ENCODE measurements at places on chromosomes 3 and 15.

- no peak for DNase-seq
Measured at GRCh38 chr3:166527325-166527724, 690.1 kb upstream of the BCHE start.

DNA sequence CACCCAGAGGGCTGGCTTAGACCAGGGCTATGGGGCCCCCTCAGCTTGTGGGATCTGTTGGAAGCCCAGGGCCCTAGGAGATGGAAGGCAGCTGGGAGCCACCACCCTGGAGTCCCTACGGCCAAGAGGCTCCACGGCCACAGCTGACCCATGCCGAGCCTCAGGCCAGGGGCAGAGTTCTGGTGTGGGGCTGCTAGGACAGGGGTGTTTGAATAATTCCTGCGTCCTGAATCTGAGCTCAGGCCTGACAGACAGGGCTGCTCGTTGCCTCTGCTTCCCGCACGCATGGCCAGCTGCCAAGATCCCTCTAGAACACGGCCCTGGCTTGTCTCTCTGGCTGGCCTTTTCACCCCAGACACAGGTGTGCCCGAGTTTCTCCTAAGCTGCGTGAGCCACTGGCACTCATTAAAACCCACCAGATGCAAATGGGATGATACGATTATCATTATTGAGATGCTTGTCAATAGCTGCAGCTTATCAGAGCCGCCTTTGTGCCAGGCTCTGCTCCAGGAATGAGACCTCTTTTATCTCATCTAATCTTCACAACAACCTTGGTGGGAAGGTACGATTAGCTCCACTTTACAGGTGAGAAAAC is 70.2 kb downstream of the EFCAB12 start:
- no peak for DNase-seq

GRCh38 chr15:78213956-78214355 is 20.4 kb downstream of the ACSBG1 start:
- no peak for DNase-seq

- DNase-seq: no peak
Measured at GRCh38 chr3:111915905-111916304, 56.8 kb downstream of the PHLDB2 start.

GRCh38 chr3:194281766-194282165 is 69.4 kb downstream of the CPN2 start:
- DNase-seq: no peak

- DNase-seq: no peak
Measured at GRCh38 chr3:196962108-196962929, 6.3 kb downstream of the PIGZ start.

- DNase-seq: no peak
Measured at GRCh38 chr3:106711650-106712049, 665.6 kb upstream of the CCDC54 start.

DNA sequence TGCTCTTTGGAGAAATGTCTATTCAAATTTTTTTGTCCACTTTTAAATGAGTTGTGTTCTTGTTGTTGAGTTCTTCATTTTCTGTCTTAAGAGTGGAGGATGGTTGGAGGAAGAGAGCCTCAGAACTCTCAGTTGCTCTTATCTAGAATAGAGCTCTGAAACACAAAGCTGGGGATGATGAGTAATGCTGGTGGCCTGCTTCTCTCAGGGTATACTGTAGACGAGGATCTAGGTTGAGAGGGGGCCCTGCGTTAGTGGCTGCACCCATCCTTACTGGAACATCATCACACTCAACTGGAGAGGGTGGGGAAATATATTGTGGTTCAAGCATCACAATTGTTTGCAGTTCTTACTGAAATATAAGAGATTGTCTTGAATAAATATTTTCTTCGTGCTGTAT is 1.8 kb downstream of the SPTSSB start:
- no peak for DNase-seq

DNA sequence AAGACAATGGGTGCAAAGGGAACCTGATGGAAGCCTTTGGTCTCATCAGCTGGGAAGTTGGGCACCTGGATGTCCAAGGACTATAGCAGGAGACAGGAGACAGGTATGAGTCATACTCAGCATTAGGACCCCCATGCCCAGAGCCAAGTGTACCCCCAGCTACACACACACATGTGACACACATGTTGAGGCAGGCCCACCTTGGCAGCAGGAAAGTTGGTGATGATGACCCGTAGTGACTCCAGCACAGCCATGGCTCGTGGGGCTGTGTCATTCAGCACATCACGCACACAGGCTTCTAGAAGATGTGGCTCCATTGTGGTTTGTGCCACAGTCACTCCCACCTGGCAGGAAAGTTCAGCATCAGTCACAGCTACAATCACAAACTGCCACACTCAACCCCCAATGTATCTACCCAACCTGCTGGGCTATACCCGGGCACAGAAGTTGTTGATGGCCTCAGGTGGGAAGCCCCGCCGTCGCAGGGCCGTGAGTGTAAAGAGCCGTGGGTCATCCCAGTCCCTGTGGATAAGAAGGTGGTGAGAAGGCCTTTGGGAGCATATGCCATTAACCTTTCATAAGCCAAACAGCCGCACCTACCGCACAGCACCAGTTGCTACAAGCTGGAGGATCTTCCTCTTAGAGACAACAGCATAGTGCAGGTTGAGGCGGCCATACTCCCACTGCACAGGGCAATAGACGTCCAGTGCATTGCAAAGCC is 5.2 kb upstream of the QRICH1 start:
- no peak for DNase-seq

- DNase-seq: no peak
Measured at GRCh38 chr3:45509038-45509767, 85.3 kb upstream of the LIMD1 start.

- no peak for DNase-seq
Measured at GRCh38 chr3:42495393-42495792, 7.0 kb upstream of the VIPR1 start.

- DNase-seq: no peak
Measured at GRCh38 chr3:23811919-23812318, 6.2 kb downstream of the UBE2E1 start.

- DNase-seq: no peak
Measured at GRCh38 chr3:177822681-177823096, 625.4 kb upstream of the TBL1XR1 start.

DNA sequence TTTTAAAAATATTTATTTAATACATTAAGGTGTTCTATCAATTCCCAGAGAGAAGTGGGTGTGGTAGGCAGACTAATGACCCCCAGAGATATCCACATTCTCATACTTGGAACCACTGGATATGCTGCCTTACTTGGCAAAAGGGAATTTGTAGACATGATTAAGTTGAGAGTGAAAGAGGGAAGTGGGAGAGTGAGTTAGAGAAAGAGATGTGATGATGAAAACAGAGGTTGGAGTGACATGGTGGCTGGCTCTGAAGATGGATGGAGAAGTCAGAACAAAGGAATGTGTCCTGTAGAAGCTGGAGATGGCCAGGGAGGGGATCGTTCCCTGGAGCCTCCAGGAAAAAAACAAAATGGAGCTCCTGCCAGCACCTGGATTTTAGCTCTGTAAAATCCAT is 32.0 kb downstream of the TNFAIP8L3 start:
- no peak for DNase-seq

- peak; percentile 83 for DNase-seq
Measured at GRCh38 chr3:43256714-43257461, 29.5 kb upstream of the SNRK start.

DNA sequence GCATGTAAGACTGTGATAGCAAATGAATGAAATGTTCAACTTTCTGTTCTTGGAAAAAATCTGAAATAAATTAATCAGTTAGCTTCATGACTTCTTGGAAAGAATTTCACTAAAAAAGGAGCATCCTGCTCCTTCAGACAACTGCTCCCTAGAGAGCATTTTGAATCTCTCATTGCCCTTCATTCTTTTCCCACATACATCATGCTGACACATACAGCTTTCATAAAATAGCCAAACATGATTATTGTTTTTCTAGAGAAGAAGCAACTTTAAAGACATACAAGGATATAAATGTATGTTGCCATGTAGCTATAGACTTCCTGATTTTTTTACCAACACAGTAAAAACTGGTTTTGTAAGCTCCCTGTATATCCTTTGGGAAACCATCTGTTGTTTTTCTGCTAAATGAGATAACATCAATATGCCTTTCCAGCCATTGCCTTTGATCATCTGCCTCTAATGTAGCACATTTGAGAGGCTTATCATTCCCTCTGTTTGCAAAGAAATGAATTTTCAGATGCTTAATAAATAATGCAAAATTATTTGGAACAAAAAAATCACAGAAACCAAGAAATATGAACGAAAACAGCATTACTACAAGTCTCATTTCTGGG is 248.2 kb upstream of the GPR149 start:
- DNase-seq: no peak

DNA sequence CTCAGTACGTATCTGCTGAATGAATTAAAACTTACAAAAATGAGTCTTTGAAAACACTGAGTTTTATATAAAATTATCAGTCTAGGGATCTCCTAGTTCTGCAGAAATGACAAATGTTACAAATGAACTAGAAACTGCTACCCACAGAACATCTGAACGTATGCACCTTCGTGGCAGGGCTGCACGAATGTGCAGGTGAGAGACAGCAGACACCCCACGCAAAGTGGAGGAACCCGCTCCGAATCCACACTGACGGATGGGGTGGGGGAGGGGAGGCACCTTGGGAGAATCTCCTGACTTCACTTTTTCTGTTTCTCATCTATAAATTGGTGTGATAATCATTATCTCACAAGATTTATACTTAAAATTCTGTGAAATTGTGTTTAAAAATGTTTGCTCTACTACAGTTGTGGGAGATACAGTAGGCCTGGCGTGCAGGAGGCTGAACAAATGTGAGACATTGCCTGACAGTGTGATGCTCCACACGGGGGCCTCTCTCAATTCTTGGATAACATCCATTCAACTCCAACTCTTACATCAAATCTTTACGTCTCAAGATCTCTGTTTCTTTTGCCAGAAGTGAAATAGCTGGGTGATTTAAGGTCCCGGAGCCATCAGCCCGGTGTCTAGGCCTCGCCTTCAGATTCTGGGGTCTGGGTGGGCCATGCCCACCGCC is 86.9 kb downstream of the ATP10A start:
- no peak for DNase-seq

All from suppressor macrophage (primary cell).